Esophagus squamous epithelium (tissue), 5 donors: ENCODE measurements at places on chromosomes 7 and 10.

DNA sequence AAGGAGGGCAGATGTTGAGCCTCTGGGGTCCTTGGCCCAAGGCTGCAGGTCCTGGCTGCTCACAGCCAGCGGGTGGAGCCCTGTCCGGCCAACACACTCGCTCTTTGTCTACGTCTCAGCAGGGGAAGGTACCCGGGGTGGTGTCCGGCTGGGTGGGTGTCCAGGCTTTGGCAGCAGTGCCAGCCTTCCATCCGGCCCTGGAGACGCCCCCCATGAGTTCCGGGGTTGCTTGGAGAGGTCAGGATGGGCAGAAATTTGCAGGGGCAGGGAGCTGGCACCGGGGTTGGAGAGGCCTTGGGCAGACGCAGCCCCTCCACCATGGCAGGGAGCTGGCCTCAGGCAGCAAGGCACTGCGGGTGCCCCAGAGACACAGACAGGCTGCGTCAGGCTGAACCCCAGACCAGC is 42.2 kb upstream of the ELN start:
- DNase-seq, result no peak

GRCh38 chr10:124742413-124743190 is 1.6 kb downstream of the FAM53B start:
- no peak for DNase-seq

DNA sequence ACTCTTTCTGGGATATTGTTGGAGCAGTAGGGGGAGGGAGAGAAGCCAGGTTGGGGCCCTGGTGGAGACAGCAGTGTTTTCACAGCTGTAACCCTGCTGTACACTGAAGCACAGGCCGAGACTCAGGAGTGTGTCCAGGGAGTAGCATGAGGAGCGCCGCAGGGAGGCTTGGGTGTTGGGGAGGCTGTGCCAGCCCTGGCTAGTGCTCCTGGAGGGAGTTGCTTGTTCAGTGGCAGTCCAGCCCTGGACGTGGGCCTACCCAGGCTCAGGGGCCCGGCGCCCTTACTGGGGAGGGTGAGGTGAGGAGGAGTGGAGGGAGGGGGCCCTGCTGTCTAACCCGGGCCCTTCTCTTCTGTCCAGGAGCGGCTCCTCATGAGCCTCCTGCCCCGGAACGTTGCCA is 35.9 kb downstream of the ADCY1 start:
- no peak for DNase-seq

- DNase-seq, result no peak
Observed at GRCh38 chr7:17408904-17409290, 110.4 kb downstream of the AHR start.

DNA sequence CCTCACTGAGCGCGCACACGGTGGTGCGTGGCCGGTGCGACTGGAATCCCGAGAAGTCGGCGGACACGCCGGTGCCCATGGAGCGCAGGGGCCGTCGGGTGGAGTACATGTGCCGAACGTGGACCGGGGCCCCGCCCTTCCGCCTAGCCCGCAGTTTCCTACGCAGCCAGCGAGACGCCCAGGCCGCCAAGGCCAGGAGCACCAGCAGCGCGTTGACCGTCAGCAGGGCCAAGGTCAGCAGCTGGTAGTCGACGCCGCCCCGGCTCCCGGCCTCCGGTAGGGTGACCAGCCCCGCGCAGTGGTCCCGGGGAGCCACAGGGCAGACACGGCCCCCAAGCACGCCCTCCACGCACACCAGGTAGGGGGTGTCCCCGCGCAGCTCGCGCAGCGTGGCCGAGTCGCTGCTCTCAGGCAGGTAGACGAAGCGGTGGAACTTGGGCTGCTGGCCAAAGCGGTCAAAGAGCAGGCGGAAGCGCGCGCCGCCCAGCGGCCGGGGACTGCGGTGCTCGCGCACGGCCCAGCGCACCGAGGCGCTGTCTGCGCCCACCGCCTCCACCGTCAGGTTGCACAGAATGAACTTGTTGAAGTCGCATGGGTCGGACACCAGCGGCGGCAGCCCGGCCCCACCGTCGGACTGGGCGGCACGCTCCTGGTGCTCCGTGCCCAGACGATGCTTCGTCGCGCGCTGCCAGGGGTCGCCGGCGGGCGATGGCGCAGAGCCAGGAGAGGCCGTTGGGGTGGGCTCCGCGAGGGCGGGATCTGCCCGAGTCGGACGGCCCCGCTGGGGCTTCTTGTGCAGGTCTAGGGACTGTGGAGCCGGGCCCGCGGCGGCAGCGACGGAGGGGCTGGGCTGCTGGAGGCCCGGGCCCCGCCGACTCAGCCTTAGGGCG is 2.2 kb downstream of the TRIL start:
- DNase-seq, result no peak

GRCh38 chr7:18087687-18088078 is 60.0 kb upstream of the PRPS1L1 start:
- DNase-seq, result no peak

DNA sequence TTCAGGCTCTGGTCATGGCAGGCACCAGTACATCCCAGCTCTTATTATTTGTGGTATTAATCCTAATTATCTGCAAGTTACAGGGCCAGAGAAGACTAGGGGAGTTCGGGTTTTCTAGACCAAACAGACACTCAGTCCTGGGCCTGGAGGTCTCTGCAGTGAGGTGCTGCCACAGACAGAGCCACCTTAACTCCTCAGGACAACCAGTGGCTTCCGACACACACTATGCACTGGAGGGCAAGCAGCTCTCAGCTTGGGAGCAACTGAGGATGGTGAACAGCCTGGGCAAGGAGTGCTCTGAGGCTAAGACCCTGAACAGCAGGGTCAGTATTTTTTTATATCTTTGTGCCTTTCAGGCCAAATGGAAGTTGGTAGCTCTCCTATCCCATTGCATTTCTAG is 19.0 kb downstream of the ACTA2 start:
- DNase-seq, result no peak
